ENCODE measurements at places on chromosomes 1 and 21.

GRCh38 chr1:245651093-245651492, 496.3 kb downstream of the KIF26B start:
- no peak for DNase-seq

- no peak for DNase-seq
Measured at GRCh38 chr1:199646761-199647160, 380.7 kb upstream of the NR5A2 start.

- DNase-seq, result no peak
Measured at GRCh38 chr1:1554926-1555915, 14.8 kb upstream of the TMEM240 start.

DNA sequence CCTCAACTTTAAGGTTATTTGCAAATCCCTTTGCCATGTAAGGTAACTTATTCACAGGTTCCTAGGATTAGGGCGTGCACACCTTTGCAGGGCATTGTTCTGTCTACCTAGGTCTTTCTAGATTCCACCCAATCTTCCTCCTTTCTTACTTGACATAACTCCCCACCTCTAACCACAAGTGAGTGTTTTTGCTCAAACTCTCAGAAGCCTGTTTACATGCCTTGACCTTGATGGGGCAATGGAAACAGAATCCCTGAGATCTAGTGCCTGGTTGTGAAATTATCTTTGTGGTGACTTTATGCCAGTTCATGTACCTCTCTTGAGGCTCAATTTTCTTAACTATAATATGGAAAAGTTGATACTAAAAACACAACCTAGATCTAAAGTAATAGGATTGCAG, 296.6 kb downstream of the TTLL7 start:
- DNase-seq, result peak; percentile 24

DNA sequence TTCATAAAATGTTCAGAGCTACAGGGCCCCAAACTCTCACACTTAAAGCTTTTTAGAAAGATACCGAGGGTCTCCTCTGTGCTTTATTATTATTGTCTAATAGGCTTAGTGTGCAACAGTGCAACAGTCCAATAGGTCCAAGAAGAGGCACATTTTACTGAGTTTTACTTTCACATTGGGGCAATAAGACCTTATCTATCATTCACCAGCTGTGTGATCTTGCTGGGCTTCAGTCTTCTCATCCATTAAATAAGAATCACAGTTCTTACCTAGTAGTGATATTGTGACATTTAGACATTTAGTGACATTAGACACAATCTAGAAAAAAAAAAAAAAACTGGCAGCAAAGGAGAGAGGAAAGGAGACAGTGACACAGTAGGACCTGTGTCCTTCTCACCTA, 175.8 kb upstream of the NFIA start:
- DNase-seq, result no peak

- DNase-seq, result no peak
Measured at GRCh38 chr1:60345621-60346020, 272.1 kb upstream of the C1orf87 start.

DNA sequence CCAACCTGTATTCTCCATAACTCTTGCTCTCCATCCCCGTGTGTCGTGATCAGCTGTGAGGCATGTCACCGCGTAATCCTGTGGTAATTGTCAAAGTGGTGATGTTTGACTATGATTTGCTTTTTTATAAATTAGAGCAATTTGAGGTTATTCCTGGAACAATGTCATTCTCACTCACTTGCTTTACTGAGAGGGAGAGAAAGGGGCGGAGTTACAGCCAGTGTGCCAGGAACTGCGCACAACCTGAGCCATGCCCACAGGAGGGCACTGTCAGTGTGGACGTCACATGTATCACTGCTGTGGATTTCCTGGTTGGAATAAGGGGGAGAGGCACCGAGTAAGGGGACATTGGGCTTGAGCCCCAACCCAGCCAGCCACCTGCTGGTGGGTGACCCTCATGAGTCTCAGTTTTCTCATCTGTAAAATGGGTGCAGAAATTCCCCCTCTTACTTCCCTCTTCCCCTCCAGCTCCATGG, 6.9 kb downstream of the ADGRB2 start:
- no peak for DNase-seq

- no peak for DNase-seq
Measured at GRCh38 chr1:93592551-93592949, 89.1 kb downstream of the BCAR3 start.

- no peak for DNase-seq
Measured at GRCh38 chr1:160090760-160091159, 7.7 kb downstream of the IGSF8 start.

- DNase-seq, result no peak
Measured at GRCh38 chr21:42818328-42818749, 61.0 kb downstream of the WDR4 start.

DNA sequence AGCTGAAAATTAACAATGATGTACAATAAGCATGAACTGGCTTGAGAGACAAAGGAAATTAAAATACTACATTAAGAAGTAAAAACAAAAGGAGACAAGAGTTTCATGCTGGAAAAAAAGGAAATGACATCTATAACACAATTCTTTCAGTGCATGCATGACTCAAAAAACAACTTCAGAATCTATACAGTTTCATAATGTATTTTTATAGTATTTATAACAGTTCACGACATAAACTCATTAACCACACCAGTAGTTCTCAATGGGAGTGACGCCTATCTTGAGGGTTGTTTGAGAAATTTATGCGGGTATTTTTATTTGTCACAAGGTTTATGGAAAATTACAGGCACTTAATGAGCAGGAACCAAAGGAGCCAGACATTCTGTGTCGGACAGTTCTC, 168.5 kb downstream of the SMYD3 start:
- no peak for DNase-seq

GRCh38 chr1:218943371-218943770, 230.3 kb upstream of the LYPLAL1 start:
- no peak for DNase-seq

- DNase-seq, result no peak
Measured at GRCh38 chr1:216258856-216259255, 164.4 kb downstream of the USH2A start.

- DNase-seq, result no peak
Measured at GRCh38 chr1:170067253-170067819, 7.2 kb downstream of the KIFAP3 start.

DNA sequence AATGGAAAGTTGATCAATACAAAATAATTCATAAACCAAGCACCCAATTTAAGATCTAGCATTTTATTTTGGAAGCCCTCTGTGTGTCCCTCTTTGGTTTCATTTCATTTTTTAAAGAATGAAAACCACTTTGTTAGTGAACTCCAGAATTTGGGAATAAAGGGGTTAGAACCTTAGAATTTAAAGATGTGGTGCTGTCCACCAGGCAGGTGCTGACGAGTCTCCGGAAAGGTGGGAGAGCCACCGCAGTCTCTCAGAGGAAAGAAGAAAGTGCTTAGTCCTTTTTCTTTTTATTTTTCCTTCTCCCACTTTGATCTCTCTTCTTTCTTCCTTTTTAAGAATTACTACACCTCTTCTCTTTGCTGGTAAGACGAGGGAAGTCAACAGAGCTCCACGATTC, 20.5 kb upstream of the HIVEP3 start:
- DNase-seq, result no peak

Data from Jurkat, Clone E6-1 (cell line).